AG10803 (cell line): ENCODE measurements at places on chromosomes 2 and 18.

DNA sequence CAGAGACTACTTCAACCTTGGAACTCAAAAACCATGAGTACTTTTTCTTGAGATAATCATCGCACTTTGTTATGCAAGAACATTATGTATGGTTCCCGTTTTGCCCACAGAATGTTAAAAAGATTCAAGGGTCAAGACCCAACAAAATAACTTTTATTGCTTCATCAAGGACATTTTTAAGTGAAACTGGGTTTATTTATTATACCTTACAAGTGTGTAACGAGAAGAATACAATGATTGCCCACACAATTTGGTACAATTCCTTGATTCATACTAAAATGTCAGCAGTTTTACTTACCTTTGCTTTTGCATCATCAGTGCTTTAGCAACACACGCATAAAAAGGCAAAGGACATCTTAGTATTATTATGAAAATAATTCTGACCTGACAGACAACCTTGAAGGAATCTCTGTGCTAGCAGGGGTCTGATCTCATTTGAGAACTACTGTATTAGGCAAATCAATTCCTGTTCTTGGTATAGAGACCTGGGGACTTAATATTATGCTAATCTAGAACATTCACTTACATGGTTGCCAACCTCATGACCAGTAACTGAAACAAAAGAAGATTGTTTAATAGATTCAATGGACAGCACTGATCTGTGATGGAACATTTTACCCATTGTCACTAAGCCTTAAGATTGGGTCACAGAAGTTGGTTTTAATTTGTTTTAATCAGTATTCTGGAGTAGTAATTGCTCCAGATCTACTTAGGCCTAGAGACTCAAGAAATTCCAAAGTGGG, 16.2 kb downstream of the CCDC88A start:
- DNase-seq, result peak; percentile 11

- no peak for DNase-seq
Measured at GRCh38 chr2:25165992-25166875, 2.1 kb downstream of the POMC start.

DNA sequence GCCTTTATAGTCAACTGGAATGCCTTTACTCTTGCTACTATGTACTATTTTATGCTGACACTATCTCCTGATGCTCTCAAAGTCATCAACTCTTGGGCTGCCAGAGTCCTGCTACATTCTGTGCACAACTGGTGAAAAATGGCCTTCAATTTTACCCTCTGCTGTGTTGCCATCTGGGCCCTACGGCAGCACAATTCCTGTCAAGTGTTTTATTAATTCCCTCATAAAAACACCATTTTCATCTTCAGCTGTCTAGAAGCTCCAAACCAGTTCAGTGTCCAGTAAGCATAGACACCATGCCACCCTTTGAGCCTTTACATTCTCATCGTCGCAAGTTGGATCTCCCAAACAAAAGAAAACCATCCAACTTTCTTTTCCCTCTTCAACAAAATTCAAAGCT, 26.5 kb downstream of the CALCRL start:
- no peak for DNase-seq

DNA sequence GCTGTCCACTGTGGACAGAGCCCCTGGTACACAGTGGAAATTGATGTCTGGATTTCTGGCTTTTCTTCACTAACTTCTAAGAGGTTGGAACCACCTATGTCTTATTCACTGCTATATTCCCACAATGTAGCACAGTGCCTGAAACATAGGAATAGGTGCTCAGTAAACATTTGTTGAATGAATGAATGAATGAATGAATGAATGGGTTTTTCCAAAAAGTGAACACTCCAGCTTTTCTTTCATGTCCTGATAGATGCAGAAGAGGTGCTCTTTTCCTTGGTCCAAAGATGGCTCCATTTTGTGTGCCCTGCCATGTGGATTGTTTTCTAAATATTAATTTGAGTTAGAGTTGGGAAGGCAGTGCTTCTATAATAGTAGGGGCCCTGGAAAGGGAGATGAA, 124.1 kb downstream of the SP3 start:
- no peak for DNase-seq

DNA sequence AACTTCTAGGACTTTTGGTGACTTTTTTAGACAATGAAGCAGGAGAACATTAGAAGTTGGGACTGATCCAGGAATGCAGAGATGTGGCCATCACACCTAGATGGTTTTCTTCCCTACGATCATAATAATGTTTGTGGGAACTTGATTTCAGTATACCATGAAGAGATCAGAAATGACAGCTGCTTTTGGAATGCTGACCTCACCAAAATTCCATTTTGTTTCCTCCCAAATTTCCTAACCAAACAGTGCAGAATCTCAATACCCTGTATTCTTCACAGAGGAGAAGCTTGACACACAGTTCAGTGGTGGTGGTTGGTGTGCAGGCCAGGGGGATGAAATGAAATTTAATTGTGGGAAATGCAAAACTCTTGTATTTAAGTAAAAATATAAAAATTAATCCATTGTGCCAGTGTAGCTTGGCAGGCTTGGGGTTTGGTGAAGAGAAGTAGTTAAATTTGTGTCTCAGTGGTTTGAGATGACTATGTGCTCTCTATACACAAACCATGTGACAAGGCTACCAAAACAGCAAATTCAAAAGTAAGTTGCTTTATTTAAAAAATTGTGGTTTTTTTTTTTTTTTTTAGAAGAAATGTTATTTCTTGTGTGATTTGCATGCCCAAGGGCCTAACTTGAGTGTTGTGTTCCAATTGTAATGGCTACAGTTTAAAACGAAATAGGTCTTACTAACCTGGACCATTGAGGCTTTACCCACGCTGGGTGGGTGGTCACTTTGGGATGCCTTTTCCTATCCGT, 252.4 kb downstream of the LPIN1 start:
- DNase-seq, result peak; percentile 66

DNA sequence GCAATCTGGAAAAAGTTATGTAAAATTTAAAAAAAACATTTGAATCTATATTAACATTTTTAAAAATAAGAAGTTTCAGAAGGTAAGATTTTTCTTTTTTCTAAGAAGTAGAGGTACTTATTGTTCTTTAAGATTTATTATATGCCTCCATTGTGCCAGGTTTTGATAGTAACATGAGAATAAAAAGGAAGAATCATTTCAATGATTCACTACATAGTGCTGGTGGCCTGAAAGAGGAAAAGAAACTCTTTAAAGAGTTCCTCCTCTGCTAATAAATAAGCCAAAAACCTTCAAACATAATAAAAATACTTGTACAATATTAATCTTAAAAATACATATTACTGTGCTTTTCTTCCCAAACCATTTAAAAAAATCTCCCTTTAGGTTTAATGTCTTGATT, 69.0 kb downstream of the ANKRD44 start:
- DNase-seq, result no peak
